ENCODE measurements at places on chromosomes 2 and 18.

GRCh38 chr2:199663157-199663556 lies 187.8 kb downstream of the FTCDNL1 start:
- no peak for DNase-seq

DNA sequence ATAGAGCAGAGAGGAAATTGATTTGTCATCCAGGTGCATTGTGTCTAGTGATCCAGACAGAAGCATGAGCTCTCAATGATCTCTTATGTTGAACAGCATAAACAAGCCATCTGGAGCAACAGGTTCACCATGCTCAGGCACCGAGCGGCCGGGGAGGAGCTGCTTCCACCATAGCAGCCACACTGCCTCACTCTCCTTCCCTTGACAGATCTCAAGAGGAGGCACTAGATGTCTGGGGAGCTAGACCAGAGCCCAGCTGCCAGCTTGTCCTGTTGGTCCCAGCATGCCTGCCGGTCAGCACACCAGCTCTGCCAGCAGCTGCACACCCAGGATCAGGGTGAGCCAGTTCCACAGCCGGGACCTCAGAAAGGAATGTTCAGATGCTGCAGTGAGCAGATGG lies 17.5 kb upstream of the LONRF2 start:
- no peak for DNase-seq

DNA sequence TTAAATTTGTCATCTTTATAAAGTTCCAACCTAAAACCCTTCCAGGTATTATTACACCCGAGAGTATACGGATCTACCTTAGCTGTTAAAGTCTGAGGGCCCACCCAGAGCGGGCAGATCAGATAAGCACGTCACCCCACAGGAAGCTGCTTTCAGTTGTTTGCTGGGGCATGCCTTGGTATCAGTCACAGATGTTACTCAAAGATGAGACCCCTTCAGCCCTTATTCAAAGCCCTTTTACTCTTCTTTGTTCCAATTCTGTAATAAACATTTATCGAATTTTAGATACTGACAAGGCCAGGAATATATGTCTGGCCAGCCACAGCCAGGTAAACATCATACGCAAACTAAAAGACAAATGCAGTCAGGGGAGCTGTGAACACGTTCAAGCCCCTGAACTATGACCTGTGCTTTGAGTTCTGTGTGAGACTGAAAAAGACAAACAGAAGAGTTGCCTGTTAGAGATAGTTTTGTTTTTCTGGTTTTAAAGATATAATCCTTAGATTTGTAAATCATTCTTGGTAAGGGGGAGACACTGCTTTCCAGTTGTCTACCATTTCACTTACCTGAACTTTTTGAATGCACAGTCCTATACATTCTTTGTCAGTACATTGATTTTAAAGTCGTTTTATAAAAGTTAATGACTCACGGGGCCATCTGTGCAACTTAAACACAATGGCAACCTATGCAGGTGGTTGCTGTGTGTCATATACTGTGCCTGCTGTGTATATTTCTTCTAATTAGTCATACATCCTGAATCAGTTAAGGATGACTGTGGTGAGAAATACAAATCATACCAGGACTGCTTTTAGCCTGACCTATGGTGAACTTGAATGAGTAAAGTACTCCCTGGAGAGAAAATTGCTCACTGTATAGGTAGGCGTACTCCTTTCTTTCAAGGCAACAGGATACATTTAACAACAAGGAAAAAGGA lies 100.5 kb upstream of the ITPRID2 start:
- no peak for DNase-seq

DNA sequence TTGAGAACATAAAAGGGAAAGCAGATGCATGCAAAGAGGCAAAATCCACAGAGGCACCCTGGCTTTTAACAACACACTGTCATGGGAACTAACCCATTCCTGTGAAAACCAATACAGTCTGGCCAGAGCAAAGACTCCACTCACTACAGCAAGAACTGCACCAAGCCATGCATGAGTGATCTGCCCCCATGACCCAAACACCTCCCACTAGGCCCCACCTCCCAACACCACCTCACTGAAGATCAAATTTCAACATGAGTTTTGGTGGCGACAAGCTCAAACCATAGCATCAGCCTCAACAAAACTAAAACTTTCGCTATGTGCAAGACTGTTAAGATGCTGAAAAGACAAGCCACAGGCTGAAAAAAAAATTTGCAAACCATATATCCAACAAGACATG lies 162.8 kb downstream of the SMAD2 start:
- DNase-seq: no peak

- no peak for DNase-seq
These were observed 288.5 kb downstream of the TNS1 start for GRCh38 chr2:217714287-217714751.

DNA sequence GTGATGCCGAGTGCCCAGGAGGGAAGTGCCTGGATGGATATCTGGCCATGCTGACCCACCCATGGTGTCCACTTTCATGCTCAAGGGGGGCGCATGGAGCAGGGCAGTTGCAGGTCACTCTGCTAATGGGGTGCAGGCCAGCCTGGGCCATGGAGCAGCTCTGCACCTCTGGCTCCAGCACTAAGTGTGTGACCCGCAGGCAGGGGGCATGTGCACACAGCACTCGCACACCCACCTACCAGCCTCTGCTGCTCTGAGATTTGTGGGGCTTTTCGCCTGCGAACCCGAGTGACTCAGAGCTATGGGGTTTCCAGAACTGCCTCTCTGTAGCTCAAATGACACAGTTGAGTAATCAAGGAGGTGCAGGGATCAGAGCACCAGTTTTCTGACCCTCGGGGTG lies 66.2 kb downstream of the CYP26B1 start:
- no peak for DNase-seq

- DNase-seq: no peak
These were observed 76.3 kb upstream of the GLS start for GRCh38 chr2:190804182-190804795.

GRCh38 chr2:160489111-160489510 lies 4.5 kb downstream of the RBMS1 start:
- no peak for DNase-seq

- DNase-seq: no peak
These were observed 129.0 kb downstream of the ICOS start for GRCh38 chr2:204065566-204065965.

DNA sequence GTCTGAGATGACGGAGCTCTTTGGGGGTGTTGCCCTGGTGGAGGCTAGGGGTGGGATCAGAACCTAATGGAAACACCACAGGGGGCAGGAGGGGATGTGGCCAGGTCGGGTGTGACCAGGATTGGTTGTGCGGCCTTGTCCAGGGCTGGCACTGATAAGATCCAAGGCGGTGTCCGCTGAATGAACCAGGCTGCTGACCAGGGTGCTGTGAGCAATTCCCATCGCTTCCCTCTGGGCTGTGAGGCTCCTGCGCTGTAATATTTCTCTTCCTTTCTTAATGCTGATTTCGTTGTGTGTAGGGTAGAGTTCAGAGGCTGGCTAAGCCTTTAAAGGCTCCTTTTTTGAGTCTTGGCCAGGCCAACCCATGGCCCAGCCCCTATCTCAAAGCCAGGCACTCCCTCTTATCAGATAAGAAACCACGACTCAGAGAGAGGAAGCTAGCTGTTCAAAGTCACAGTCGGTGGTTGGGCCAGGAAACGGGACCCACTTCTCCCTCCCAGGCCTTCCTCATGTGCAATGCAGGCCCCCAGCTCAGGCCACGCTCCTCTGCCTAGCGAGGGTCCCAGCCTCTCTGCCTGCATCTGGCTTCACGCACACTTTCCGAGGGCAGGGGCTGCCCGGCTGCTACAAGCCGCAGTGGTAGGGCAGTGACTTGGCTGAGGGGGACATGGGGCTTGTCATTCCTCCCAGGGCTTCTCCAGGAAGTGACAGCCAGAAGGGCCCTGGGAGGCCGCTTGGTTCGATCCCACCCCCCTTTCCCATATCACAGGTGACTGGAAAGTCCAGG lies 26.0 kb upstream of the FOSL2 start:
- no peak for DNase-seq

DNA sequence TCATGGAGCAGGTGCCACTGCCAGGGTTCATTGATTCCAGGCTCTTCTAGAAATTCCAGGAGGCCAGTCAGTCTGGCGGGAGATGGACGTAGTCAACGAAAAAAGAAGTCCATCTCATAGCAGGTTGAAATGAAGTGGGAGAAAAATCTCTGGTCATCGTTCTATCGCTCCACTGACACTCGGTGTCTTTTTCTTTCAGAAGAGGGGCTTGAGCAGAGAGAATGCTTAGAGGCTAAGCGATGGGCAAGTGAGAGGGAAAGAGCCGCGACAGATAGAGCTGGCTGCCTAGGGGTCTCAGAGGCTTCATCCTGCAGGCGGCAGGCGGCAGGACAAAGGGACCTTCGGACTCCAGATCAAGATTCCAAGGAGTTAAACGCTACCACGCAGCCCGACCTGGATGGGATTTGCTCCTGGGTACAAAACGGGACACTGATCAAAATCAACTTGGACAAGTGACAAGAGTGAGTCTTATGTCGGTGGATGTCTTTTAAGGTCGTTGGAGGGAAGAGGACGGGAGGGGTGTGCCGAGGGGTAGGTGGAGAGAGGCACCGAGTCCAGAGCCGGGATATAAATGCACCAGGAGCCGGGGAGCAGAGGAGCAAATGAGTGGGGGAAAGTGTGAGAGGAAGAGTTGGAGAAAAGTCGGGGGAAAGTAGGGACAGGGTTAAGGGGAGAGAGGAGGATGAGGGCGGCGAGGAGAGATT lies 677 bp upstream of the TMEM178A start:
- DNase-seq: no peak

GRCh38 chr18:76450452-76451395 lies 44.3 kb downstream of the ZNF516 start:
- no peak for DNase-seq

DNA sequence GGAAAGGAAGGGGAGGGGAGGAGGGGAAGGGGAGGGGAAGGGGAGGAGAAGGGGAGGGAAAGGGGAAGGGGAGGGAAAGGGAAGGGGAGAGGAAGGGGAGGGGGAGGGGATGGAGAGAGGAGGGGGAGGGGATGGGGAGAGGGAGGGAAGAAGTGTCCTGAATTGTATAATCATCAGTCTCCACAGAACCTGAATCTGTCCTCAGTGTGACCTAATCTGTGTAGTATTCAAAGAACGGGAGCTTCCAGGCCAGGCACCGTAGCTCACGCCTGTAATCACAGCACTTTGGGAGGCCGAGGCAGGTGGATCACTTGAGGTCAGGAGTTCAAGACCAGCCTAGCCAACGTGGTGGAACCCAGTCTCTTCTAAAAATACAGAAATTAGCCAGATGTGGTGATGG lies 41.1 kb upstream of the CCDC150 start:
- DNase-seq: no peak

DNA sequence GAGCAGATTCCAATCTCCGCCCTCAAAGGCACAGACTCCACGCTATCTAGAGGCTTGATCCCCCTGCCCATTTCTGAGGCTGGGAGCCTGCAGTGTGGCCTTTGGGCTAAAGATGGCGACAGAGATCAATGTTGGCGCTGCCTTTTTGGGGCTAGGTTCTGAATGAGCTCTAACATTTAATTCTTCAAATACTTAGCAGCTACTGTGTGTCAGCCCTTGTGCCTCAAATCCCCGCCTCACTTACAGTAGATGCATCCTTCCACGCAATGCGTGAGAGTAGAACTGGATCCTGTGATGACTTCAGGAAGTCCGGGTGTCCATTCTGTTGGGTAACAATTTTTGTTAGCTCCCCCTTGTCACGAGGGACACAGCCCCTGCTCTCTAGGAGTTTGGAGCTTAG lies 12.4 kb downstream of the IL1F10 start:
- DNase-seq: peak; percentile 53

DNA sequence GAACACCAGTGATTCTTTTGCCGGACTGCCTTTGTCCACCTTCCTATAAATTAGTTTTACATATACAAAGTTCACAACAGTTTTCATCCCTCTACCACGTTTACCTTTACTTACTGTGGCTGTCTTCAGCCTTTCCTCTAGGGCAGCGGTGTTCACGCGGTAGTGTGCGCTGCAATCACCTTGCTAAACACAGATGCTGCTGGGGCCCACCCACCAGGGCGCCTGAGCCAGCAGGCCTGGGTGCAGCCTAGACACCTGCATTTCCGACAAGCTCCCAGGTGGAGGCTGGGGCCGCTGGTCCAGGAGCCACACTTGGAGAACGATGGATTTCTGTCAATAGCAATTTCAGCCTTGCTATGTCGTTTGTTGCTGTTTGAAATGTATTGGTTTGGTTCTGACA lies 83.1 kb downstream of the NDUFA10 start:
- DNase-seq: no peak

DNA sequence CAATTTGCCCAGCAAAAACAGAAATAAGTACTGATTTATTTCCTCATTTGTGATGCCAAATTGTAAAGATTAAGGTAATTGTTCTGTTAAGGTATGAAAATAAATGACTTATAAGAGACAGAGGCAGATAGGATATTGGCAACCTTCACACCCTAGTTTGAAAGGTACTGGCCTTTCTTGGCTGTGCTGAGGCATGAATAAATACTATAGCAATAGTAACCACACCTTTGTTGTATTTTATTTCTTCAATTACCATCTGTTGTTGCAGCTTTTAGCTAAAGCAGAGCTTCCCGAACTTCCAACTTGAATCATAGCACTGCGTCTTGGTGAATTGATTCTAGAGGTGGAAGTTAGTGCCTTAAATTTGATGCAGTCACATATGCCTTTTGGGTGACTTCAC lies 55.9 kb downstream of the FMNL2 start:
- no peak for DNase-seq

- no peak for DNase-seq
These were observed 11.6 kb downstream of the OXER1 start for GRCh38 chr2:42752314-42752713.

GRCh38 chr2:85593023-85593422 lies 2.5 kb upstream of the RNF181 start:
- DNase-seq: no peak

- DNase-seq: no peak
These were observed 60.4 kb downstream of the FAM117B start for GRCh38 chr2:202695166-202695565.

GRCh38 chr2:11750422-11750821 lies 4.0 kb downstream of the LPIN1 start:
- DNase-seq: no peak

DNA sequence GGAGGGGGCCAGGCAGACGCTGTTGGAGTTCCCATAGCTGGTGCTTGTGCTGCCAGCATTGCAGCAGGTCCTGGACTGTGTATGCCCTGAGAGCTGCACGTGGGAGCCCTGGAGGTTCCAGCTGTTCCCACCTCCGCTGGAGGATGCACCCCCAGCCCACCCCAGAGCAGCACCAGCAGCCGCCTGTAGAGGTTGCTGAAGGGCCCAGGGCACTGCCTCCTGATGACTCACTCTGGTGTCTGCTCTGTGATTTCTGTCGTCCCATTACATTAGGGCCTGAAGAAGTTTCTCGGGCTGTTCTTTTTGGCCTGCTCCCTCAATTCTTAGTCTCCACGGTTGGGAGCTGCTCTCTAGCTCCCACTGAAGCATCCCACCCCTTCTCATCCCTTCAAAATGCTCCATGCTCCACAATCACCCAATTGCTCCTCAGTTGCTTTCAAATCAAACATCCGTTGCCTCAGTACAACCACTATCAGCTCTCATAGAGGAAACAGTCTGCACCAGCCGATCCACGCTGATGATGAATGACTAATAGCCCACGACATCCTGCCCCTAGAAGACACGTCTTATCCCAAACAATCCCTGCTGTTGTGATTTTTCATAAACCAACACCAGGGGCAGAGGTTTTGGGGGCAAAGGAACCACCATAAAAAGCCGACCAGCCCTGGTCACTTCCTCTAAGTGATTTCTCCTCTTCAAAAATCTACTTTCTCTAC lies 65.2 kb upstream of the RNF152 start:
- DNase-seq: no peak
